ENCODE measurements at places on chromosomes 7 and 10. TPM values are rescaled to one million over a fixed set of nuclear protein-coding genes. Genes with fewer than 3 reads are reported as not detected.
A peak's percentile ranks its signal among the peaks of the same experiment; 100 is the strongest.

The CRYGN gene
- polyA plus RNA-seq: 0.36 TPM

The MYL10 gene
- not detected for polyA plus RNA-seq

The GJD4 gene
- polyA plus RNA-seq: 0.09 TPM

The NUTM2B gene
- 1.3 TPM for polyA plus RNA-seq

The BTBD16 gene
- 0.79 TPM for polyA plus RNA-seq

The UPK3B gene
- 48.0 TPM for polyA plus RNA-seq

The ENKUR gene
- polyA plus RNA-seq: 2.6 TPM

The VWDE gene
- polyA plus RNA-seq: 0.66 TPM

The FAM25G gene
- polyA plus RNA-seq: not detected

The LDB3 gene
- 4.0 TPM for polyA plus RNA-seq

The POMZP3 gene
- 18.5 TPM for polyA plus RNA-seq

The AKR1B15 gene
- polyA plus RNA-seq: 0.22 TPM

The PRF1 gene
- 2.0 TPM for polyA plus RNA-seq

The VGF gene
- polyA plus RNA-seq: 0.51 TPM

GRCh38 chr10:125801574-125801973 is 21.5 kb downstream of the UROS start:
- DNase-seq: no peak

- DNase-seq: no peak
These were observed 10.3 kb upstream of the CPA1 start for GRCh38 chr7:130369831-130370550.

DNA sequence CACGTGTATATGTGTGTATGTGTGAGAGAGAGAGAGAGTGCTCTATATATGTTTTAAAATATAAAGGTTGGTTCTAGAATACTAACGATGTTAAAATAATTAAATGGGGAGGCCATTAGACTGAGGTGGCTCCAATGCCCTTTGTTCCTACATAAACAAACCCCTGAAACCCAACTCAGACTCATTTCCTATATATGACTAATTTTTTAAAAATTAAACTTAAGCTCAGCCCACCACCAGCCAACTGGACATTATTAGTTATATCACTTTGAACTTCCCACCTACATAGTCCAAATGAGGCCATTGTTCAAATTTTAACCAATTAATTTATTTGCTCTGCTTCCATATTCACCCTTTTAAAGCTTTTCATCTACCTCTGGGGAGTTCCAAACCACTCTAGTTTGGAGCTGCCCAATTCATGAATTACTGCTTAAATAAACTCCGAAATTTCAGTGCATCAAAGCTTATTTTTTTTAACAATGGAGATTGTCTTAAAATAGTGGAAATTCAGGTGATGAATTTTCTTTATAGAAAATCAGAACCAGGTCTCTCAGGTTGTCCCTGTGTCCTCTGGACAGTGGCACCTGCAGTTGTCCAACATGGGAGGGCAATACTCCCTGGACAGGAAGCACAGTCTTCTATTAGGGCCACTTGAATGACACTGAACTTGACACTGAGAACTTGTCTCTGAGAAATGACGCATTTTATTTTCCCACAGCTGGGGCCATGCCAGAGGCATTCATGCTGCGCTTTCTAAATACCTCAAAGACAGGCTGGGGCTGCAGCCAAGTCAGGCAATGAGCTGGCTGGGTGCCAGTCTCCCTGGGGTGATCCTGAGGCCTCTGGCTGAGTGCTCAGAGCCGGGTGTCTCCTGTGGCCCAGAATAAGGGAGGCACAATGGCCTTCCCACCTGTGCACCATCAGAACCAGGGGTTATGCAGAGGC is 109.5 kb upstream of the TMEM72 start:
- peak; percentile 14 for DNase-seq

- DNase-seq: no peak
These were observed 18.6 kb downstream of the TAS2R41 start for GRCh38 chr7:143496263-143496662.

GRCh38 chr10:103696411-103697145 is 158.8 kb downstream of the SH3PXD2A start:
- peak; percentile 59 for DNase-seq

- no peak for DNase-seq
These were observed 169.5 kb downstream of the TMEM178B start for GRCh38 chr7:141243368-141243767.

- DNase-seq: no peak
These were observed 550 bp upstream of the CALU start for GRCh38 chr7:128738570-128739047.

GRCh38 chr7:155743177-155743576 is 69.1 kb downstream of the SHH start:
- DNase-seq: no peak

GRCh38 chr7:137408126-137408525 is 64.6 kb upstream of the PTN start:
- DNase-seq: no peak

DNA sequence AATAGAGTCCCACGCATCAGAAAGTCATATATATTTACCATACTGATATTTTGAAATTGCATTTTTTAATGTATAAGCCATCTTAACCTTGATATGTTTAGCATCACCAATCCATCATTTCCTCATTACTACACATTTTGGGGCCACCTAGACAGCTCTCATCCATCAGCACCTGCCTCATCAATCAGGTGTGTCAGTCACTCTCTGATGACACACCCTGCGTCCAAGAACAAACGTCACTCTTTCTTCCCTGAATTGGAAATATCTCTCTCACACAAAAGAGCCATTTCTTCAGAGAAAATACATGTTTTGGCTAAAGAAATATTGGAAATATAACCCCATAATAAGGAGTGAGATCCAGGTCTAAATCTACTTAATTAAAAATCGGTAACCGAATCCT is 38.9 kb upstream of the RSU1 start:
- DNase-seq: no peak

DNA sequence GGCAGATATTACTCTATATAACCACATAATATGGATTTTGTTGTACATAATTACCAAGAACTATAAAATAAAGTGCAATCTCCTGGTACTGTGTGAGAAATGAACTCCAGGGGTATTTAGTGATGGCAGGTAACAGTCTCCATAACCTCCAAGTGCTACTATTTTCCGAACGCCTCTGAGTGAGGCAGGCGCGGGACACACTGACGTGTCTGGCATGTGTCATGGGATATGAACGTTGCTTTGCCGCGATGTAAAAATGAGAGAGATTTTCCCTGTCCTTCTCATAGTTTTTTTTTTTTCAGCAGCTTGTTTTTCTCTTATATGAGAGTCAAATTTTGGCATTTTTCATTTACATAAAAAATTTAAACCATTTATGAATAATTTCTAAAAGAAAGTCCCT is 3.6 kb downstream of the ADARB2 start:
- DNase-seq: no peak

GRCh38 chr10:78619115-78619851 is 449.5 kb upstream of the ZMIZ1 start:
- no peak for DNase-seq

GRCh38 chr10:21976739-21977138 is 26.8 kb downstream of the DNAJC1 start:
- DNase-seq: no peak

DNA sequence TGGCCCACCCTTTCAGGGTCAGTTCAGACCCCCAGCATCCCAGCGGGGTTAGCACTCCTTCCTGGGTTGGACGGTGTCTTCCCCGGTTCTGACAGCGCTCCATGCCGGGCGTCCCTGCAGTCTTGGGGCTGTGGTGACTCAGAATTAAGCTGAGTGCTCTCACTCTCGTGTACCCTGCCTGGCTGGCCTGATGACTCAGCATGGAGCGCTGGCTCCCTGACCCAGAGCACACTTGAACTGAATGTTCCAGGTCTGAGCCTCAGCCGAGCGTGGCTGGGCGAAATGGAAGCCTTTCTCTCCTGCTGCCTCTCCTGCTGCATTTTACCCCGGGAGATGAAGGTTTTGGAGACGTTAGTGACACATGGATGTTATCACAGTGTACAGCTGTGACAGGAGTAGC is 7.1 kb downstream of the BAG3 start:
- no peak for DNase-seq

GRCh38 chr10:86252556-86252955 is 114.0 kb downstream of the GRID1 start:
- peak; percentile 8 for DNase-seq

GRCh38 chr10:74433993-74434392 is 283.0 kb downstream of the ADK start:
- no peak for DNase-seq

GRCh38 chr7:13988731-13989125 is 738 bp downstream of the ETV1 start:
- DNase-seq: no peak

DNA sequence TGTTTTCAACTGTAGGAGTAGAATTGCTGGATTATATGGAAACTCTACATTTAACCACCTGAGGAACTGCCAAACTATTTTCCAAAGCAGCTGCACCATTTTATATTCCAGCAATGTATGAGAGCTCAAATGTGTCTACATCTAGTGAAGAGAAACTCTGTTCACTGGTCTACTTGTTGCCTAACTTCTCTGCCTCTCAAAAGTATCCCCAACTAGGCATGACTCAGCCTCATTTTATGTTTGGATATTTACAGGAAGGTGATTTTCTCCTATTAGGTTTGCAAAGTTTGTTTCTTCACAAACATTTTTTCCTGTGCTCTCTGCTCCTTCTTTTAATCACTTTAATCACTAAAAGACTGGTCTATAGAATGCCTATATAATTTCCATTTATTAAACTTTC is 37.1 kb upstream of the SRI start:
- no peak for DNase-seq

DNA sequence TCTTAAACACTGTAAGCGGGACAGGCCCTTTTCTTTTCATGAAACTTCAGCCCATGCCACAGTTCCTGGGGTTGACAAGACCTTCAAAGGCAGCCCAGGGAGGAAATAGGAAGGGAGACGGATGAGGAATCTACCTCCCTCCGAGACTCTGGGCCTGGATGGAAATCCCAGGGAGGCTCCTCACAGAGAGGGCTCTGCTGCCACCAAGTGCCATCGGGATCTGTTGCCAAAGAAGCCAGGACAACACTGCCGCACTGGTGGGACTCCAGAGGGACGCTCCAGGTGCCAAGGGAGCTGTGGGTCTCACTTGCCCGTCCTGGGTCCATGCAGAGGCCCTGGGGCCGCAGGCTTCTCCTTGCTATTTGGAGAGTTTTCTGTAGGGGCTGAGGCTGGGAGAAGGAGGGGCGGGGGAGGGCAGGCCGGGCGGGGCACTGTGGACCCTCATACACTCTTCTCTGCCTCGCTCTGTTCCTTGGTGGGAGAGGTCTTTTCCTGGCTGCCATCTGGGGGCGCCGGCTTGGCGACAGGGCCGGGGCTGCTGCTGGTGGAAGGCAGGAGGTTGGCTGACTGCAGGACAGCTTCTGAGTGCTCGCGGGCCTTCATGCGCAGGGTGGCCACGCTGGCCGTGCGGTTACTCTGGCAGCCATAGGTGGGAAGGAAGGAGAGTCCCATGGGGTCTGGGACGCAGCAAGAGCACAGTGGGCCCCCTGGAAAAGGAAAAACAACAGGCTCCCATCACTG is 30.0 kb downstream of the DRGX start:
- DNase-seq: no peak

- DNase-seq: no peak
These were observed 16.6 kb downstream of the ANXA11 start for GRCh38 chr10:80188713-80189112.

DNA sequence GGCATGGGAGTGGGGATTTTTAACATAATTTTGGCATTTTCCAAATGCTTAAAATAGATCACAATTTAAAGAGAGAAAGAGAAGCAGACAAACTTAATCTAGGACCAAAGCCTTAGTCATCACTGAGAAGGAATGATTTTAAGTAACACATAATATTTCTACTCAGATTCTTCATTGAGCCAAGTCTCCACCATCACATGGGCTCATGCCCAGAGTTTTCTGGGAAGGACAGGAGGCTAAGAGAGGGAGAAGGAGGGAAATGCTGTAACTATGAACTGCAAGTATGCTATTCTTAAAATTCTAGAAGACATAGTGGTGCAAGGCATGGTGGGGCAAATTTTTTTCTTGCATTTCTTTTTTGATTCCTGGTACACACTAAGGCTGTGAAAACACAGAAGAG is 23.8 kb upstream of the UBE2D1 start:
- no peak for DNase-seq

GRCh38 chr10:70604106-70604505 is 1.6 kb upstream of the PRF1 start:
- no peak for DNase-seq

DNA sequence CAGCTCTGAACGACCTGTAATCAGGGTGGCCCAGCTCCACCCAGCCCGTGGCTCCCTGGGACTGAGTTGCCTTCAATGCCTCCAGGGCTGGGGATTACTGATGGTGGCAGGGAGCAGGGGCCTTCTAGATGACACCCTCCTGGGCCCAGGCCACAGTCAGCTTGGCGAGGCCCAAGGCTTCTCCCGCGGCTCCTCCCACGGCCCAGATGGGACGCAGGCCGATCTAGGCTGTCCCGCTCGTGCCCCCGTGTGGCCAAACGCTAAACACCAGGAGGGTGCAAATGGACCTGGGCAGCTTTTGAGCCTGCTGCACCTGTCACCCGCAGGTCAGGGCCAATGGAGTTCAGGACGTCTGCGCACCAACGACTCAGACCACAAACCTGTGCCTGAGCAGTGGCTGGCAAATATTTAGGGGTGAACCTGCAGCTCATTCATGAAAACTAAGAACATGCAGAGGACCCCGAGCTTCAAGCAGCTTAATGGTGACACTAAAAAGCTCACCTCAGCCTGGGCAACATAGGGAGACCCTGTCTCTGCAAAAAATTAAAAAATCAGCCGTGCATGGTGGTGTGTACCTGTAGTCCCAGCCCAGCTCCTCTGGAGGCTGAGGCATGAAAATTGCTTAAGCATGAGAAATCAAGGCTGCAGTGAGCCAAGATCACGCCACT is 43.2 kb downstream of the ASB13 start:
- DNase-seq: peak; percentile 79

GRCh38 chr7:138282997-138283396 is 177.1 kb upstream of the TRIM24 start:
- DNase-seq: no peak

GRCh38 chr10:44177610-44178009 is 207.3 kb downstream of the CXCL12 start:
- no peak for DNase-seq

- no peak for DNase-seq
These were observed 33.6 kb downstream of the C7orf25 start for GRCh38 chr7:42878303-42878702.

DNA sequence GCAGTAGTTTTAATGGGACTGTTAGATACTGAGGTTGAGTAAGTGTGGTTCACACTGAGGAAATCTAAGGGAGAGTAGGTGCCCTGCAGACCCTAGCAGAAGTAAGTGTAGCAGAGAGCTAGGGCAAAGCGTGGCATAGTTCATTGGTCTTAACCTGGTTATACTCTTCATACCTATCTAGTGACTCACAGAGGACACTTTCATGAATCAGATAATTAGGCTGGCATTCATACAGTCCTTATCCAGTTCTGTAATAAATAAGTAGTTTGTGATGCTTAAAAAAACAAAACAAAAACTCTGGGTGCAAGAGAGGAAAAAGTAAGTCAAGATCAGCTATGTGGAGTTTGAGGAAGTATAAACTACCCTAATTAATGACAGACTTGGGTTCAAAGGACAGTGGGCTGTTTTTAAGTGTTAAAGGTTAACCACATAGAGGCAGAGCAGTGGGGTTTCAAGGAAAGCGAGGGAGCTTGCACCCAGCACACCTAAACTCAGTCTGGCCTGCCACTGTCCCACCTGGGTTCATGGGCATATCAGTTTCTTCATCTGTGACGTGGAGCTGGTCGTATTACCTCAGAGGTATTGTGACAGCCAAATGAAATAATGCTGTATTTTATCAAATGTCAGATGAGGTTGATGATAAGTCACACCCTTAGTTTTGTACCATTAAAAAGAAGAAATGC is 27.1 kb downstream of the LMTK2 start:
- DNase-seq: peak; percentile 48

All from large intestine (tissue), 12 donors.